Stimulated activated CD4-positive, alpha-beta T cell treated with anti-CD3 and anti-CD28 coated beads, Interleukin-1b, Interleukin-23, amount 100 ng/mL, for 24 hours (primary cell): ENCODE measurements at places on chromosomes 13 and 19.

GRCh38 chr19:41318696-41319499 is 8.9 kb downstream of the CCDC97 start:
- DNase-seq = no peak

DNA sequence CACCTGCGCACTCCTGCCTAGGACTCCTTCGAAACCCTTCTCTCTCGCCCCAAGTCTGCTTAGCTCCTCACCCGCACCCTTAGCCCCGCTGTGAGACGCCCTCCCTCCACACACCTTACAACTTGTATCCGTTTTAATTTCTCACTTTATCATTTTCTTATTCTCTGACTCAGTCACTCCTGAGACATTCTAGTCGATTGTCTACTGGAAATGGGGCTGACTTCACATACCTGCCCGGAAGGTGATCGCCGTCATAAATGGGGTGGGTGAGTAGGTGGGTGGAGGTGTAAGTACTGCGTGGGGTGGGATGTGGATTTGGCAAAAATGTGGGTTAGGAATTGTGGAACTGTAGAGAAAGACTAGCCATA is 714 bp downstream of the NDFIP2 start:
- DNase-seq = peak; percentile 35

- no peak for DNase-seq
Measured at GRCh38 chr13:106113796-106114195, 421.7 kb downstream of the EFNB2 start.

DNA sequence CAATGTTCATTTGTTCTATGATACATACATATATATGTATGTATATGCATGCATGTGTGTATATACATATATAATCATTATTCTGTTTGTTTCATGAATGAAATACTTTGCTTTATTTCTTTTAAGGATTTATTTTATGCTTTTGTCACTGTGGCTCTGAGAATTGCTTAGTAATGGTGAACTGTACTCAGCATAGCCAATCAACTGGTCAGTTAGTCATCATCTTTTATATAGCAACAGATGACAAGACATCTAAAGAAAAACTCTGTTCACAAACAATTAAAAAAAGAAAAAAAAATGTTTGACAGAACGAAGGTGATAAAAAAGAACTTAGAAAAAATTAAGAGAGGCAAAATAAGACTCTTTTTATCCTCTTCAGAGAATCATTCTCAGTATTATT is 1440.3 kb downstream of the PCDH9 start:
- no peak for DNase-seq

- DNase-seq = no peak
Measured at GRCh38 chr13:44726778-44727177, 150.6 kb upstream of the TSC22D1 start.
